ENCODE measurements at places on chromosomes 1 and 21.

- no peak for DNase-seq
Measured at GRCh38 chr21:44919111-44919912, 1.4 kb downstream of the ITGB2 start.

DNA sequence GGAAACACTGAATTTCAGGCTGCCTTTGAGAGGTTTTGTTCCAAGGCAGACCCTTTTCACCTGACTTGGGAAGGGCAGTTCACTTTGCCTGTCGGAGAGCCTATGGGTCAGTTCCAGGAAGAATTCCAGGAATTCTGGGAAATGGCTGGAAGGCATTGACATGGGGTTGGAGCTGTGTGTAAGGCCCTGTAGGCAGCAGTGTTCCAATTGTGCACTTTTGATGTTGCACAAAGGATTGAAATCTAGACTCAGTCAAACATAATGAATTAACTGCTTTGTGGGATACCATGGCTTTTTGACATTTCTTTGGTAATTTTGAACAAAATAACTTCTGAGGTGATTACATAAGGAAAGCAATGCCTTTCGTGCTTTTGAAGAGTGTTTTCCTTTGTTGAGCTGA is 184.6 kb downstream of the SDCCAG8 start:
- no peak for DNase-seq

DNA sequence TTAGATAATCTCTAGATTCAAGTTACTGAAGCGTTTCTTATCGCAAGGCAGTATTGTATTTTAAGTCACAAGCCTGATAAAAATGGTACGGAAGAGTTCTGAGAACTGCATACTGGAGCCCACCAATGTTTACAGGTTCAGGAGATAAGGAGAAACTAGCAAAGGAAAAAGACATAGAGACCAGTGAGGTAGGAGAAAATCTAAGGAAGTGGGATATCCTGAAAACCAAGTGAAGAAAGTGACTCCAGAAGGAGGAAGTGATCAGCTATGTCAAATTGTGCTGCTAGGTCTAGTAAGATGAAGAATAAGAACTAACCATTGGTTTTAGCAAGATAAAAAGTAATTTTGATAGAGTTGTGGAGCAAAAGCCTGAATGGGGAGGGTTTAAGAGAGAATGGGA is 31.0 kb upstream of the ACADM start:
- no peak for DNase-seq

- no peak for DNase-seq
Measured at GRCh38 chr1:83928396-83928795, 70.5 kb downstream of the TTLL7 start.

- DNase-seq: no peak
Measured at GRCh38 chr1:170670802-170671628, 7.1 kb downstream of the PRRX1 start.

GRCh38 chr1:112399456-112399855 is 3.4 kb downstream of the CTTNBP2NL start:
- peak; percentile 6 for DNase-seq

DNA sequence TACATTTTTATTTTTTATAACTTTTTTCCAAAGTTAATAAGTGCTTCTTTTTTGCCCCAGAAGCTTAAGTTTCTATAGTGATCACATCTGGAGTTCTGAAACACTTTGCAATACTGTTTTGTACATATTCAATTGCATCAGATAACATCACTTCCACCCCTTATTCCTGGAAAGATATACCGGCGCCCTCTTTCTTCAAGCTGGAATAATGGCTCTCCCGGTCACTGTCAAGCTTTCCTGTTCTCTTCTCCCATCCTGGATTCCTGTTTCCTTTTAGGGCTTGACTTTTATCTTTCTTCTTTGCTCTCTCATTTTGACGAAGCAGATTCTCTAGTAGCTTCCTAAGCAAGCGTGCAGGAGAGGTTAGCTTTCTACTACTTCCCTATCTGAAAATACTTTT is 1866.8 kb downstream of the MRPL39 start:
- no peak for DNase-seq

GRCh38 chr1:16971341-16972188 is 8.9 kb downstream of the MFAP2 start:
- no peak for DNase-seq

DNA sequence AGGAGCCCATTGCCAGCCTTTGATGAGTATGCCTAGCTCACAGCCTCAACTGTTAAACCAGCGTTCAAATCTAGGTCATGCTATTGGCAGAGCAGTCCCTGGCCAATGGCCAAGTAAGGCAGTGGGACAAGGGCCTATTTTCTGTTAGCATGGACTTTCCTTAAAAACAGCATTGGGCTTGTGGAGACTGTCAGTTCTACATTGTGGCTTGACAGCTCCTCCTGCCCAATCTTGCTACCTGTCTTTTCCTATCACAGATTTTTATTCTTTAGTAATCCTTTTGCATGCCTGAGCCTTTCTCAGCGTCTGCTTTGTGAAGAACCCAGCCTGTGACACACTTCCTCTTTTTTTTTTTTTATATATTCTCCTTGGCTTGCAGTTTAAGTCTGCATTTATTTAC is 56.4 kb downstream of the DIP2A start:
- no peak for DNase-seq

GRCh38 chr1:79974659-79975058 is 968.1 kb upstream of the ADGRL4 start:
- DNase-seq: no peak

- no peak for DNase-seq
Measured at GRCh38 chr1:52848423-52848822, 5.9 kb downstream of the ZYG11A start.

DNA sequence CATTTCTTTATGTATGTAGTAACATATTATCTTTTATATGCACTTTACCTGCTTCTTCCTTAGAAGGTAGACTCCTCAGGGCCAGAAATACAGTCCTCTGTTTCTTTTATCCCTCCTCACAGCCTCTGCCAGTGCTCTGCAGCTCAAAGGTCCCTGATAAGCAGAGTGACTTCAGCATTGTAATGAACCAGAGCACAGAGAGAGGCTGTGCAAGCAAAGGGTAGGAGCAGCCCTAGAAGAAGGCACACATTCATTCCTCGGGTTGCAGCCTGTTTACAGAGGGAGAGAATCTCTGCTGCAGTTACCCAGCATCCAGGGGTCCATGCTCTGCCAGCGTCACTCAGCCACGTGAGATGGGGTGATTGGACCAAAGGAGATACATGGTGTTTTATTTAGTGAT is 101.1 kb downstream of the RHOU start:
- no peak for DNase-seq

GRCh38 chr1:160641323-160642280 is 5.2 kb downstream of the SLAMF1 start:
- no peak for DNase-seq

- no peak for DNase-seq
Measured at GRCh38 chr1:21956720-21957552, 19.8 kb upstream of the HSPG2 start.

DNA sequence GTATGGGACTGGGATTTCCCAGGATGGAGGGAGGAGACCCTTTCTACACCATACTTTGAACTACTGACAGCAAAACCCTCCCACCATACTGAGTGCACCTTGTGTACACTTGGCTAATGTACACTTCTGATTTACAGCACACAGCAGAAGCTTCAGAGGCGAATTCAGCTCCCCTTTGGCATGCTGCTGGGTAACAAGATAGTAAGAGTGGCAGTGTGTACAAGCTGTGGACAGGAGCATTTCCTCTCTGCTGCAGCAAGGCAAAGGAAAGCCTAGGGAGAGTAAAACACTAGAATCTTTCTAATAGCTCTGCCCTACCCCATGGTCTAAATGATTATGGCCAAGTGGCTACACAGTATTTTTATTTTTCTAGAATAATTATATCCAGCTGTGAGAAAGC is 83.9 kb upstream of the ARTN start:
- DNase-seq: no peak

- DNase-seq: no peak
Measured at GRCh38 chr21:29726044-29726443, 213.8 kb downstream of the GRIK1 start.

GRCh38 chr1:35929730-35930592 is 944 bp upstream of the AGO3 start:
- peak; percentile 13 for DNase-seq

DNA sequence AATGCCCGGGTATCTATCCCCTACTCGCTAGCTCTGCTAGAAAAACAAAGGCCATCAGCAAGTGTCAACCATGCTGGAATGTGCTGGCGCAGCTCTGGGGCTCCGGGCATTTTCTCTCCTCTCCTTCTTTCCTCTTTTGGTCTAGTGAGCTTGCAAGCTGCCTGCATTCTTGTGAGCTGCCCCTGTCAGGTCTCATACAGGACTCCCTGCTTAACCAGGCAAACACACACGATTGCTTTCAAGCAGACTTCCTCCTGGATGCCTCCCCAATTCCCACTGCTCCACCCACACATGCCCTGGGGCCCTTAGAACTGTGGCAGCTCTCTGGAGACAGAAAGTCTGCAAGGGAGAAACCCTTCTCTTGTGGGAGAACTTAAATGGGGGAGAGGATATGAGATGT is 35.7 kb upstream of the SUCO start:
- DNase-seq: no peak

- no peak for DNase-seq
Measured at GRCh38 chr21:44795342-44795741, 6.3 kb downstream of the UBE2G2 start.

DNA sequence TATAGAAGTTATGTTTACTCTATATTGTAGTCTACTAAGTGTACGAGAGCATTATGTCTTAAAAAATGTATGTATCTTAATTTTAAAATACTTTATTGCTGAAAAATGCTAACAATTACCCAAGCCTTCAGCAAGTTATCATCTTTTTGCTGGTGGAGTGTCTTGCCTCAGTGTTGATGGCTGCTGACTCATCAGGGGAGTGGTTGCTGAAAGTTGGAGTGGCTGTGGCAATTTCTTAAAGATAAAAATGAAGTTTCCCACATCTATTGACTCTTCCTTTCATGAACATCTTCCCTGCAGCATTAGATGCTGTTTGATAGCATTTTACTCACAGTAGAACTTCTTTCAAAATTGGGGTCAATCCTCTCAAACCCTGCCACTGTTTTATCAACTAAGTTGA is 95.8 kb downstream of the CDC7 start:
- DNase-seq: no peak

DNA sequence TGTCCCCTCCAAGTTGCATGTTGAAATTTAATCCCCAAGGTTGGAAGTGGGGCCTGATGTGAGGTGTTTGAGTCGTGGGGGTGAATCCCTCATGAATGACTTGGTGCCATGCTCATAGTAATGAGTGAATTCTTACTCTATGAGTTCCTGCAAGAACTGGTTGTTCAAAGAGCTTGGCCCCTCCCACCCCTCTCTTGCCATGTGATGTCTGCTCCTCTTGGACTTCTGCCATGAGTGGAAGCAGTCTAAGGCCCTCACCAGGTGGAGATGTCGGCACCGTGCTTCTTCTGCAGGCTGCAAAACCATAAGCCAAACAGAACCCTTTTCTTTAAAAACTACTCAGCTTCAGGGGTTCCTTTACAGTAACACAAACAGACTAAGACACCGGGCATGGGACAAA is 14.3 kb downstream of the G0S2 start:
- no peak for DNase-seq

DNA sequence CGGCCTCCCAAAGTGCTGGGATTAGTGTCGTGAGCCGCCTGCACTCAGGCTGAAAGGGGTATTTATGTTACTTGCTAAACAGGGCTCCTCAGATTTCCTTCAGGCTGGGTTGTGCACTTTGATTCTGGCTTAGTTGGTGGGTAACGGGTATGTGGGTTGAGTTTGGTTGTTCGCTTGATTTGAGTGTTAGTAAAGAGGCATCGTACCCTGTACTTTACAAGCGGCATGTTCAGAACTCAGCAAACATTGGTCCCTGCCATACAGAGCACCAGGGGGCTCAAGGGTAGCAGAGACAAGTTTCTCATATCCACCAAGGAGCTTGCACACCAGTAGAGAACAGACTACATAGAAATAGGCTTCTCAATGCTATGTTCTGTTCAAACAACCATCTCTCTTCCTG is 147.8 kb downstream of the PGBD5 start:
- no peak for DNase-seq

DNA sequence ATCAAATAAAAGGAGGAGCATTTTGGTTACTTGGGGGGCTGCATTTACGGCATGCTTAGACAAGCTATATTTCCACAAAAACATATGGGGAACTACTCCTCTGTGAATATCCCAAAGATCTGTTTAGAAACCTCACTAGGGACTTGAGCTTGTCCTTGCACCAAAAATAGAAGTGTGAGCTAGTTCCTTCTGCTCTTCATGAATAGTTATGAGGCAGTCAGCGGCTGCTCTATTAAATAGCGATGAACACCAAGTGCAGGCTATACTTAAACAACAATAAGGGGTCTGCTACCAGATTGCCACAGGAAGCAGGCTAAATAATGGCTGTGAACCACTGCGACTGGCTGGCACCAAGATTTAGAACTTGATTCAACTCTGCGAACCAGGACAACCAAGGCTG is 190.1 kb downstream of the PCP4 start:
- no peak for DNase-seq

DNA sequence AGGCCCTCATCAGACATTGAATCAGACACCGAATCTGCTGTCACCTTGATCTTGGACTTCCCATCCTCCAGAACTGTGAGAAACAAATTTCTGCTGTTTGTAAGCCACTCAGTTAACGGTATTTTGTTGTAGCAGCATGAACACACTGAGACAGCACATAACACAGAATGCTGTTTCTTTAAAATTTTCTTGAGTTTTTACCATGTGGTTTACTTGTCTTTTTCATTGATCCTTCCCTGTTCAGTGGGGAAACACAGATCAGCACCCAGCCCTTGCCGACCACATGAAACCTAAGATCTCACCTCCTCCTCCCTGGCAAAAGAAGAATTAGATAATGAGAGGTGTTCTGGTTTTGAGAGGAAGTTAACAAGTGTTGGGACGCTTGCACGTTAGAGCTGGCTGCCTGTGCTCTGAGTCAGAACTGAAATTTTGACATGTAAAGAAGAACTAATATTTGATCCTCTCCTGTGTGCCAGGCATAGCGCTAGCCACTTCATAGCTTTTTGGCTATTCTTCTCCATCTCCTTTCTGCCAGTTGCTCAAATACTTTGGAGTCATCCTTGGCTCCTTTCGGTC is 179.6 kb downstream of the DHRS3 start:
- peak; percentile 65 for DNase-seq

DNA sequence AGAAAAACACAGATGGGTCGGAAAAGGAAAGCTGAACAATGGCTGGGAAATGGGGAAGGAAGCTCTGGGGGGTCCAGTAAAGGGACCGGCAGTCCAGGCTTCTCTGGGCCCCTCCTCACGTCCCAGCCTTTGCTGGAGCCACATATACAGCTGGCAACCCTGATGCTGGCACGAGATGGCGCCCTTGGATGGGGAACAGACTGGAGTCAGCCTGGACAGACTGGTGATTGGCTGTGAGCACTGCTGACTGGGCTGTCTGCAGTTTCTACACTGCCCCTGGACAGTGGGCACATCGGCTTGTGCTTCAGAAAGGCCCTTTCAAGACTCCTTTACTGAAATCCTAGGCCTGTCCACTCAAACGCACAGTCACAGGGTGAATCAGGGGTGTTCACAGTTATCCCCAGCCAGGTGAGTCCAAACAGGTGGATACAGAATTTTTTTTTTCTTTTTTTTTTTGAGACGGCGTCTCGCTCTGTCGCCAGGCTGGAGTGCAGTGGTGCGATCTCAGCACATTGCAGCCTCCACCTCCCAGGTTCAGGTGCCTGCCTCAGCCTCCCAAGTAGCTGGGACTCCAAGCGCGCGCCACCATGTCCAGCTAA is 31.1 kb upstream of the ZBTB40 start:
- peak; percentile 32 for DNase-seq

Measured in stimulated activated naive B cell treated with anti-CD40 and anti-IgM and Interleukin-4, amounts not matched to agents 10 μg/mL and 1 μg/mL and 100 μg/mL, for 72 hours (primary cell).